Urinary bladder (tissue), 4 donors: ENCODE measurements at places on chromosomes 13 and 19. TPM values are rescaled to one million over a fixed set of nuclear protein-coding genes. Genes with fewer than 3 reads are reported as not detected.

DNA sequence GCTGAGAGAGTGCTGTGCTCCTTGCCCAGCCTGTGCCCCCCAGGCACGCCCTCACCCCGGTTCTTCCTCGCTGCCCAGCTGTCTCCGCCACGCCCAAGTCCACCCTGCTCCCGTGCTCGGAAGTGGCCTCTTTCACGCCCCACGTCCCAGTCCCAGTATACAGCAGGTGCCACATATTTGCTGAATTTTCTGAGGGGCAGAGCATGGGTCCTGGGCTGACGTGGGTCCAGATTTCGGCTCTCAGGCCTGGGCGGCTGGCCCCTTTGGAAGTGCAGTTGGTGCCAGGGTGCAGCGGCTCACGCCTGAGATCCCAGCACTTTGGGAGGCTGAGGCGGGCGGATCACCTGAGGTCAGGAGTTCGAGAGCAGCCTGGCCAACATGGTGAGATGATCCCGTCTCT, 3.4 kb downstream of the HCN2 start:
- no peak for DNase-seq

GRCh38 chr19:45827459-45828093, 12.5 kb upstream of the RSPH6A start:
- DNase-seq, result no peak

GRCh38 chr13:47588676-47589075, 412.4 kb downstream of the SUCLA2 start:
- DNase-seq, result no peak

GRCh38 chr13:52414963-52415362, 9.0 kb upstream of the THSD1 start:
- DNase-seq, result no peak

GPR4 gene
- 3.7 TPM for polyA plus RNA-seq

RCBTB2 gene
- polyA plus RNA-seq, result 16.9 TPM
